NCI-H510A (cell line): ENCODE measurements at places on chromosomes 7 and 10.

GRCh38 chr7:22654831-22655230 is 72.2 kb upstream of the IL6 start:
- DNase-seq: no peak

DNA sequence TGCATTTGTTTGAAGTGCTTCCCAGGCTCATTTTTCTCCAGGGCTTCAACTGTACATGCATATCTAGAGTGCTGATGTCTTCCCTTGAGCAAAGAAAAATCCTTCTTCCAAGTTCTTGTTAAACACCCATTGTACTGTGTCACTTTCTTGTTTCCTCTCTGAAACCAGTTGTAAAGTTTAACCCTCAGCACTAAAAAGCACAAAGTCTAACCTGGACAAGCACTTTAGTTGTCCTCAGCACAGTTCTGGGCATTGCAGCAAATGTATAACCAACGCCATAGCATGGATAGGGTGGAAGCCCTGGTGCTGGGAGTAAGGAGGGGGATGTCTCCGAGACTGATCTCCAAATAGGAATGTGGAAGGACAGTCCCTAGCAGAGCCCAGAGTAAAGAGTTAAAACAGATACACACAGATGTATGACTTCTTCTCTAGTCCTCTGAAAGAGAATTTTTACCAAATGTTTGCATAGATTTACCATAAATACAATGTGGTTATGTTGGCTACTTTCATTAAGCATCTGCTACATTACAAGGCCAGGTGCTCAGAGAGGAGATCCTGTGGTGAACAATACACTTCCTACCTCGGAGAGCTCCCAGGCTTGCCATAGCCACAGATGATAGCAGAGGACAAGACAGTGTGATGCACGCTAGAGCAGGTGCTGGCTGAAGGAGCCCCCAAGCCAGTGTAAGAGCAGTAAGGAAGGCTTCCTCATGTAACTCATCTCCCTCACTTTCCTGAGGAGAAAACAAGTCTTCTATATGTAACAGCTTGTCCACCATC is 57.0 kb downstream of the DNAJC12 start:
- no peak for DNase-seq

DNA sequence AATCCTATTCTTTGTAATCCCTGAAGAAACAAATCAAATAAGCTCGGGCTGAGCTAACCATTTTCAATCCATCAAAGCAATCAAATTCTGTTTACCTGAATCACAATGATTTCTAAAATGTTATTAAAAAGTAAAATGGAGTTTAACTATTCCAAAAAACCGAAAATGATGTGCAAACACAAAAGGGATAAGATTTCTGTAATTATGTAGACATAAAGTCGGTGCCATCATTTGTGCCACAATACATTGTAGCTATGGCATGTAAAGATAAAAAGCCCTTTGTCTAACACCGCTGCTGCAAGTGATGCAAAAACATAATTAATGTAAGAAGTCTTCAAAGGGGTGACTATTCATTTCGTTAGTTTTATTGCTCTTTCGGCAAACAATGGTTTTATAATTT is 125.1 kb upstream of the FAM204A start:
- no peak for DNase-seq

GRCh38 chr7:98727146-98727709 is 110.1 kb downstream of the NPTX2 start:
- DNase-seq: no peak

- no peak for DNase-seq
Measured at GRCh38 chr10:114188001-114188400, 8.8 kb downstream of the TDRD1 start.

DNA sequence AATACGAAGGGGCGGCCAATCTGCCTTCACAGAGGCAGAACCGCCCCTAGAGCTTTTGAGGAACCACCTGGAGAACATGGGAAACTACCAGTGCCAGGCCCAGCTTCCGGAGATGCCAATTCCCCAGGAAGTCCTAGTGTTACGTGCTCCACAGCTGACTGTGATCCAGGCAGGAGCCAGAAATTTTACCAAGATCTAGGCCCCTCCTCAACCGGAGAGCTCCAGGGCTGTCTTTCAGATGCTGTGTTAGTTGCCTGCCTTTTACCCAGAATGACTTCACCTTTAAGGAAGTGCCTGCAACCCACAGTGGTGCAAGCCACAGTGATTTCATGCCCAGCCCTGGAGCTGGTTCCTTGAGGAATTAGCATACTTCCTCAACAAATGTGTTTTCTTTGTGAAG is 62.9 kb downstream of the ELMO1 start:
- no peak for DNase-seq

- DNase-seq: no peak
Measured at GRCh38 chr7:134435161-134435920, 23.6 kb downstream of the AKR1B1 start.

DNA sequence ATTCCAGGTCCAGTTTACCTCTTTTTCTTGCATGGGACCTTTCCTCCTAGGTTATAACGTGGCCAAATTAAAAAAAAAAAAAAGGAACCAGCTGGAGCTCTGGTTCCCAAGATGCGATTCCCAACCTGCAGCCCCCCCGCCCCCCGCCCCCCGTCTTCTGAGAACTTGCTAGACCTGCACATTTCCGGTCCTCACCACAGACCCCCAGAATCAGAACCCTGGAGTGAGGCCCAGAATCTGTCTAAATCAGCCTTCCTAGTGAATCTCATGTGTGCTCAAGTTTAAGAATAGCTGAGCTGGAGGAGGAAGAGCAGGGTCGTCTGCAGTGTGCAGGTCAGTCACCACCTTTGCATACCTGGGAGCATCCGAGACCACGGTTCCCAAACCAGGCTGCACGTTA is 144.2 kb downstream of the KLF6 start:
- no peak for DNase-seq

GRCh38 chr10:79316671-79317431 is 30.4 kb upstream of the PPIF start:
- no peak for DNase-seq

GRCh38 chr10:43254199-43254730 is 12.6 kb downstream of the RASGEF1A start:
- no peak for DNase-seq

DNA sequence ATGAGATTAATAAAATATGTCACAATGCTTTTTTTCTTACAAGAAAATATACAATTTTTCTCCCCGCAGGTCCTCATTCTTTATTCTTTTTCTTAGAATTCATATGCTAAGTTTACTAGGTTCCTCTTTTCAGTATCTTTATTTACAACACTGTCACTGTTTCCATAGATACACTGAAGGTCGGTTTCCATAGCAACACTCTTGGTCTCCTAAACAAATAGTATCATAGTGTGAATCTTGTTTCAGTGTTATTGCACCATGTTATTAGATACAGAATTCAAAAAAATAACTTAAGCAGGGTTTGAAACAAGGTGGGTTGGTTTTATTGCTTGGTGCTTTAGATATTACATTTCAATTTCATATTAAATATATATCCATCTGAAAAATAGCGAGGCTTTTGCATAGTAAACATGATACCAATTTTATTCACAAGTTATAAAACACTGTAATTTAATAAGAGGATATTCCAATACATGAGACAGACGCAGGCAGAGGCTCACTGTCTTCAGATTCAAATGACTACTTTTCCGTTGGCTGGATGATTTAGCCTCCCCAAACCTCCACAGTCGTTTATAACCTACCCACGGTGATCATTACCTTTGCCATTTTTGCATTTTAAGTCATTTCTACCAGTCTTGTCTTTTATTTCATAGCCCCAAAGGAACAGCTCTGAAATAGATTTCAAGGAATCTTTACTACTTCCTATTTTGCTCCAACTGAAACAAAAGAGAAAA is 88.9 kb upstream of the KLF6 start:
- no peak for DNase-seq

GRCh38 chr7:98217623-98218582 is 6.7 kb downstream of the BHLHA15 start:
- DNase-seq: no peak

GRCh38 chr7:106781828-106782544 is 83.1 kb upstream of the PIK3CG start:
- DNase-seq: no peak

DNA sequence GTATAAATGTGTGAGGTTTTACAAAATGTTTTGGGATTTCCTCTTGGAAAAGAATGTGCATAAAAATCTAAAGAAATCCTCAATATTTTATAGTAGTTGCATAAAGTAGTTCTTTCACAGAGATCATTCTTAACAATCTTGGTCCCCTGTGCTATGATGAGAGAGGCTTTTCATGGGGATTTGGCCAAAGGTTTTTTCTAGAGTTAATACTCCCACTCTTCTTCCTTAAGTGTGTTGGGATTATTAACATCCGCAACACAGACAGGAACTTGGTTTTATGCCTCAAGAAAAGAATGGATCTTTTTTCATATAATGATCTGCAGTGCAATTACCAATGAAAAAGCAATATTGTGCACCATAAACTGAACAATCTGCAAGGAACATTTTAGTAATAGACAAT is 71.5 kb downstream of the AGMO start:
- DNase-seq: no peak

DNA sequence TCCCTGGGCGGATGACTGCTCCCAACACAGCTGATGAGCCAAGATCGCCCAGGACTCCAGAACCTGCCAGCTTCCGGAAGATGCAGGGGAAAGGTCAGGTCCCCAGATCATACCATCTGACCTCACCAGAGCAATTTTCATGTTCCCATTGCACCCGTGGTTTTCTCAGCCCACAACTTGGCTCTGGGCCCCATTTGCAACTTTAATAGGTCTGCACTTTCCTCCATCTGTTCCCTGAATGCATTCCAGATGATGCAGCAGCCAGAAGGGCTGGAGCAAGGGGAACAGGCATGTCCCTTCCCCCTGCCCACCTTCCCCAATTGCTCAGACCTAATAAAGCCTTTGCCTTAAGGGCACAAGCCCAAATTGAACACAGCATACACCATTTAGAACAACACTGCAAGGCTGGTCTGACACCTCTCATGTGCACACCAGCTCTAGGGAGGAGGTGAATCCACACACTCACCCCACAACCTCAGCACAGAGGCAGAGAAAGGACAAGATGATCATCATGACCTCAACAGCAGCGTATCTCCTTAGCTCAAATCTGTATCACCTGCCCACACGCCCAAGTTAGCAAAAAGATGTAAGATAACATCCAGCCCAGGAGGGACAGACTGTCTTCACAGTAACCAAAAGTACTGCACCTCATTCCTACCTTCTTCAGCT is 87.5 kb downstream of the PLXNA4 start:
- DNase-seq: no peak

DNA sequence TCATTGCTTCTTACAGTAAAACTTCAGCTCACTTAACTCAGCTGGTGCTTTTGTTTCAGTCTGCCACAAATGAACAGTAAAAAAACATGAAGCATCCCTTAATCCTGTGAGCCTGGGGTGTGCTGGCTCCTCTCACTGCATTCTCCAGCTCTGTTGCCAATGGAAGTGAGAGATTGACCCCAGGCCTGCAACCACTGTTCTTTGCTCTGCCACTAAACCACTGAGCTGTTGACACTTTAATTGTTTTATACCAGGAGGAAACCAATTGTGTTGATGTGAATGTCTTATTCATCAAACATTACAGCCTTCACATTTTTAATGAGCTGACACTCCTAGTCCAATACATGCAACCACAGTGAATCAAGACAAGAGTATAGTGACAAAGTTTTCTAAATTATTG is 69.4 kb upstream of the FZD1 start:
- no peak for DNase-seq

GRCh38 chr7:69814421-69814962 is 216.2 kb downstream of the AUTS2 start:
- DNase-seq: no peak

DNA sequence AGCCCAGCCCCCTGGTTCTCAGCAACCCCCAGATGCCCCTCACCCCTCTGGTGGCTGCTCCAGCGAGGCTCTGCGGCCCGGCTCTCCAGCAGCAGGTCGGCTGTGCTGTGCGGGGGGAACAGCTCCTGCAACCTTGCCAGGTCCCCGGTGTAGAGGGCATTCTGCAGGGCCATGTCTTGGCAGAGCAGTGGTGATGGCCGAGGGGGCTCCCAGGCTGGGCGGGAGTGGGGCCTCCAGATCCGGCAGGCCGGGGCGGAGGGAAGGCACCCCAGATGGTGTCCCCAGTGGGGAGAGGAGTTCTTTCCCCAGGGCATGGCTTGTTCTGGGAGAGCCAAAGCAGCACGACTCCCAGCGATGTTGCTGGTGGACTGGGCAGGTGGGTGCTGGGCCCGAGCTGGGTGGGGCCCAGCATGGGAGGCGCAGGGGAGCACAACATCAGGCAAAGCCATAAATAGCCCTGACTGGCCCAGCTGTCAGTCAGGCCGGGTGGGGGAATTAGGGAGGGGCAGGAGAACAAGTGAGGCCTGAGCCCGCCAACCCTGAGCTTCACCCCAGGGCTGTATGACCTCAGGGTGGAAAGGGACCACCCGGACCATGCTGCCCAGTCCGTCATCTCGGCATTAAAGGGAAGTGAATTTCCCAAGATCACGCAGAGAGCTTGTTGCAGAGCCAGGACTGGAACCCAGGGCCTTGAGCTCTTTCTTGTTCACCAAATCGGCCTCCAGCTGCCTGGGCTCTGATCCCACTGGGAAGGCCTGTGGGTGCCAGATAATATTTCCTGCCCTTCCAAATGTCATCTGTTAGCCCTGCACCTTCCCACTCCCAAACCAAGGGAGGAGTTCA is 580 bp upstream of the ASB10 start:
- no peak for DNase-seq

- no peak for DNase-seq
Measured at GRCh38 chr10:111128331-111129180, 51.7 kb downstream of the ADRA2A start.

GRCh38 chr10:71338728-71339495 is 19.9 kb downstream of the SLC29A3 start:
- DNase-seq: no peak

- DNase-seq: no peak
Measured at GRCh38 chr10:72887043-72887442, 6.5 kb upstream of the OIT3 start.

GRCh38 chr10:113967126-113967525 is 76.5 kb upstream of the ADRB1 start:
- no peak for DNase-seq

GRCh38 chr10:17652585-17652984 is 8.6 kb downstream of the STAM start:
- no peak for DNase-seq

- DNase-seq: no peak
Measured at GRCh38 chr7:92754919-92755581, 81.3 kb downstream of the CDK6 start.

DNA sequence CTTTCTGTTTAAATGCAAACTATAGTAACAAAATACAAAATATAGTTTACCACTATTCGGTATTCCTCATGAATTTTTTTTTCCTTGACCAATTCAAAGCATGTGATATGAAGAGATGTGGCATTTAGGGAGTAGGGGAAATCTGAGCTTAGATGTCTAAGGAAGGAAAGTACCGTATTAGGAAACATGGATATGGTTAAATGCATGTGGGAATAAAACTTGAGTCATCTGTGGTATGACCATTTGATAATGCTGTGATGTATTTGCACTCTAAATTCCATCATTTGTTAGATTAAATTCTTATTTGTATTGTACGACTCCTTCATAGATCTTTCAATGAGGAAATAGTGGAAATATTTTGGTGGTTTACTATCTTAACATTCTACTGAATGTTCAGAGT is 19.7 kb downstream of the AHR start:
- DNase-seq: no peak

DNA sequence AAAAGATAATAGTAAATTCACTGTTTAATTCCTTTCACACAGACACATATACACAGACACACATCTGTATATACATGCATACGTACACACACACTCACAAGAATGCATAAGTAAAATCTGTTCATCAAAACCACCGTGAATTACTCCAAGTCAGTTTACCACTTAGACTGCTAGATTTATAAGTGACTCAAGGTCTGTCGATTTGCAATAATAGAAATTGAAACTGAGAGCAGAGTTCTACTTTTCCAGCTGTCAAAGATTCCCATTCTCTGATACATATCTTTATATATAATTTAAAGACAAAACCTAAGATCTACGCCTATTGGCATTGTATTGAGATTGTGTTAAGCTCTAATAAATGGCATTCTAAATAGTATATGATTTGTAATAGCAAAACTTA is 9.9 kb upstream of the HGF start:
- DNase-seq: no peak
